Femur (tissue), 1 donor: ENCODE measurements at places on chromosomes 16 and 17.

DNA sequence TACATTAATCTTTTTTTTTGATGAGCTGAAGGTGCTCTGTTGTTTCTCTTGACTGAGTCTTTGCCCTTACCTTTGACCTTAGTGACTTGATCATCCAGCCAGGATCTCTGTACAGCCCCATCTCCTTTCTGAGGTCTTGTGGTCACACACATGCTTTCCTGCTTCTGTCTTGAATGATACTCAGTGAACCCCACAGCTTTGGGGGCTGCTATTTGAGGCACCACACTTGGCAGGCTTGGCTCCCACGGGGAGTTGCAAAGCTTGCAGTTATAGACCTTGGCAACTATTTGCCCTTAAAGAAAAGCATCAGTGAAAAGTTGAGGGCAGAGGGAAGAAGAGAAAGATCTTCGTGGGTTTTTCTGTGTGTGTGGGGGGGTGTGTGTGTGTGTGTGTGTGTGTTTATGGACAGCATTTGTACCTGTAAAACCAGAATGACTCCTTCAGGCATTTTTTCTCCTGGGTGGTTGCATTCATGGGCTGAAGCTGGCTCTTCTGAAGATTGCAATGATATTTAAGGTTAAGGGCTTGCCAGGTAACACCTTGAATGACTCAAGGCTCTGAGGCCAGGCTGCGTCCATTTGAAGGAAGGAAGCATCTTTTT lies 101.6 kb downstream of the MSI2 start:
- DNase-seq, result no peak

DNA sequence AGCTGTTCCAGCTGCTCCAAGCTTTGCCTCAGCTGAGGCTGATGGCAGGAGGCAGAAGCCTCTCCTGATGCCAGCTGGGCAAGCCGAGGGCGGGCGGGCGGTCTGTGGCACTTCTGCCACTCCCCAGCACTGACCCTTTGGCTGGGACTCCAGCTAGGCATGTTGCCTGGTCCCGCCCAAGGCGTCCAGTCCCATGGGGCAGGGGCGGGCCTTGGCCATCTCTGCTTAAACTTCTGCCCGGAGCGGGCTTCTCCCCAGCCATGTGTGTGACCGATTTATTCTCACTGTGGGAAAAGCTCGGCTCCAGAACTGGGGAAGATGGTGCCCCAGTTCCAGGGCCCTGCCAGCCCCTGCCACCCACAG lies 349.1 kb downstream of the SEC14L1 start:
- peak; percentile 88 for DNase-seq

- no peak for DNase-seq
Measured at GRCh38 chr16:84354306-84354705, 14.0 kb upstream of the ATP2C2 start.

DNA sequence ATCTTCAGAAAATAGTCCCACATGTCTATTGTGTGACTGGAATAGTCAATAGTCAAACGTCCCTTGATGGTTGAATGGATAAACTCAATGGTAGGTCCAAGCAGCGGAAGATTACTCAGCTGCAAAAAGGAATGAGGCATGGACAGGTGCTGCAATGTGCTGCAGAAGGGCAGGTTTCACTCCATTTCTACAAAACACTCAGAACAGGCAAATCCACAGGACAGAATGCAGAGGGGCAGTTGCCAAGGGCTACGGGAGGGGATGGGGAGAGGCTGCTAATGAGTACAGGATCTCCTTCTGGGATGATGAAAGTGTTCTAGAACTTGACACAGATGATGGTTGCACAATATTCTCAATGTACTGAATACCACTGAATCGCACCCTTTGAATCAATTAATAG lies 151.0 kb downstream of the RBFOX3 start:
- DNase-seq, result no peak

GRCh38 chr17:4263282-4264215 lies at the start of gene ANKFY1:
TSS of gene ANKFY1 (minus strand) at chr17:4263979. CDS start at chr17:4263941, 38 bp downstream.
- DNase-seq, result peak; percentile 98

GRCh38 chr17:55741356-55741700 lies 9.5 kb upstream of the PCTP start:
- no peak for DNase-seq

DNA sequence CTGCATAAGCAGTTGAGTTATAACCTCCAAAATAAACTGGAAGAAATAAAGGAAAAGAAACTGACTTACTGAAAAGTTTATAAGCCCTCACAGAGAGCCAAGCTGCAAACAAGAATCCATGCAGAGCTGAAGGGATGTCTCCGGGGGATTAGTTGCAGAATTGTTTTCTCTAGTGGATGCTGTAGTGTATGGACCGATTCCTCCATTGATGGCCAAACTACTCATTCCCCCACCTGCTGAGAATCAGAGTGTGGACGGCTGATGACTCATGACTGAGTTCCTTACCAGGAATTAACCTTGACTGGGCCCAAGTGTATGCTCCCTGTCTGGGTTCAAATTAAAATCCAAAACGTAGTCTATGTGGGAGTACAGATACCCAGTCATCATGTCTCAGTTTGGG lies 93.9 kb upstream of the CDH8 start:
- no peak for DNase-seq

GRCh38 chr17:78130437-78131101 lies at the start of gene TMC8:
TSS of gene TMC8 (plus strand) at chr17:78130771. CDS start at chr17:78131589, 818 bp downstream.
- DNase-seq, result peak; percentile 55

GRCh38 chr16:84647828-84648594 lies at the start of gene KLHL36:
TSS of gene KLHL36 (plus strand) at chr16:84648511. CDS start at chr16:84650868, 2,357 bp downstream.
- DNase-seq, result peak; percentile 78

- DNase-seq, result peak; percentile 67
Measured at GRCh38 chr16:30185683-30186421, 2.5 kb downstream of the CORO1A start.

GRCh38 chr17:15510361-15510760 lies 42.9 kb upstream of the CDRT4 start:
- no peak for DNase-seq

- no peak for DNase-seq
Measured at GRCh38 chr17:82257473-82257872, 16.0 kb downstream of the CSNK1D start.

DNA sequence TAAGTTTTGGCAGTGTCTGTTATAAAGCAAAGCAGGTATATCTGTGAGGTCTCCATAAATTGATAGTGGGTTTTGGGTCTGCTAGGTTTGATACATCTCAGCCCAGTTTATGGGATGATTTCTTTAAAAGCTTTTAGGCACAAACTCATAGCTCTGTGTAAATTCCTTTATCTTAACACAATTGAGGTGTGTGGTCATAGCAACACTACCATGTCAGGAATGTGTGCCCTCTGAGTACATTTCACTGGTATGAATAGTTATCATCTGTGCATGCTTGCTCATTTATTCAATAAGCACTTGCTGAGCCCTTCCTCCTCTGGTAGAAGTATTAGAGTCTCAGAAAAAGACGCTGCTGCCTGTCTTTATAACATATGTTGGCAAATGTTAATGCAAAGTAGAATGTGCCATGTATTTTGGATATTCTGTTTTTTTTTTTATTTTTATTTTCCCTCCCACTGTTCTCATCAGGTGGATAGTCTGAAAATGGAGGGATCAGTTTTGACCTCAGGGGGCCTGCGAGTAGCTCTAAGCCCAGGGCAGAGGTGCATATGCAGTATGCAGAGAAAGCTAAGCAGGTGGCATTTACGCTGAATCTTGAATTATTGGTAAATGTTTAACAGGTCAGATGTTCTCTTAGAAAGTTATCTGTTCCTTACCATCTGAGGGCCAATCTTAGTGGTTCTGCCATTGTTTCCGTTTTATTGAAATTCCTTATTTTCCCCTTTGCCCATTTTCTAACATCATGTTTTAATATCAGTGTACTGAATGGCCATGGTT lies 90.7 kb downstream of the WNT3 start:
- no peak for DNase-seq

DNA sequence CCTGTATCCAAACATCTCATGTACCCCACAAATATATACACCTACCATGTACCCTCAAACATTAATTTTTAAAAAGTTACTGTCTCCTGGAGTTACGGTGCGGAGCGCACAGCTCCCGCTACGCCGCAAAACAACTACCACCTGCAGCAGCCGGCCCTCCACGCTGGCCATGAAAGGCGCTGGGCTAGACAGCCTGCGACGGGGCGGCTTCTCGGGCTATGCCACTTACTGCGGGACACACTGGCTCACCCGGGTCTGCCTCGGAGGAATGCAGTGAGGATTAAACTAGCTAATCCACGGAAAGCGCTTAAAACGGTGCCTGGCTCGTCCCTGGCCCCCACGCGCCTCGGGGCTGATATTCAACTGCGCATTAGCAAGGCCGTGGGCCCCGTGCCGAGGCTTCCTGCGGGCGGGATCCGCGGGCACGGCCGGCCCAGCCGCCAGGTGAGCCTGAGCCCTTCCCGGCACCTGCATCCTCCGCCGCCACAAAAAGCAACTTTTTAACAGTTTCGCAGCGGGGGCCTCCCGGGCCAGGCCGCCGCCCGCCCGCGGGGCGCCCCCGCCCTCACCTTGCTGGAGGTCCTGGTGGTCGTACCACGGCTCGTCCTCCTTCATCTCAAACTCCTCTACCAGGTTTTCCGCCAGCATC lies 633 bp downstream of the CDR2 start:
- peak; percentile 39 for DNase-seq
